ENCODE measurements at places on chromosomes 3 and 15. TPM values are rescaled to one million over a fixed set of nuclear protein-coding genes. Genes with fewer than 3 reads are reported as not detected.

ROBO2 gene
- total RNA-seq = not detected

DNA sequence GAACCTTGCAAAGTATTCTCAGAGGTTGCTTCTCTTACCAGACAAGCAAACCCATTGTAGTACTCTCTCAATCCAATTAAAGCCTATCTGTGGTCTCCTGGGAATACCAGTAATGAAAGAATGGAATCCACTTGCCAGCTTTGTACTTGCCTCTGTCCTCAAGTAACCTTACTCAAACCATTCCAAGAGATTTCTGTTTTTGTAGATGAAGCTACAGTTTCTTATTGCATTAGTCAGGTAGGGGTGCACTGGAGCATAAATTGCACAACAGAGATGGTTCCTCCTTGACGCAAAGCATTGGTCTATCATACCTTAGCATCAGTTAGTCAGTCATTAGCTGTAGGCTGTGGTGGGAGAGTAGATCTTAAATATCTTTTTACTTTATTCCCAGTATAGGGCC is 52.9 kb downstream of the BTLA start:
- DNase-seq = no peak

DNA sequence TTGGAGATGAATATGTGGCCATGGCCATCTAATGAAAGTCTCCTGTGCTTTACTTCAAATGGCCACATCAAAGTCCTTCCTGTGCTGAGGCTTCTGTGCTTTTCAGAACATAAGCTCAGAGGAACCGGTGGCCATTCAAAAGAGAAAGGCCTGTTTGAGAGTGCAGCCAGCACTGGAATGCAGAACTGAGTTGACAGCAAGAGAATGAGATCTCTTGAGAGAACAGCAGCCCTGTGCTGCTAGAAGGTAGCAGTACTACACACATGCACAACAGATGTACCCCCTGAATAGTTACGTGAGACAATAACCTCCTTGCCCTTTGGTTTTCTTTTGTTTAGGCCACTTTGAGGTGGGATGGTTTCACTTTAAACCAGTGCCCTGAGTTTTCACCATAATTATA is 292.5 kb downstream of the PTPRG start:
- no peak for DNase-seq

GRCh38 chr3:117842086-117842485 is 1132.5 kb downstream of the TUSC7 start:
- no peak for DNase-seq

- DNase-seq = no peak
Measured at GRCh38 chr15:96595951-96596350, 265.5 kb downstream of the NR2F2 start.

ACOX2 gene
- total RNA-seq = 1.4 TPM

C3orf49 gene
- total RNA-seq = not detected

GRCh38 chr3:53585049-53585448 is 90.6 kb downstream of the CACNA1D start:
- no peak for DNase-seq

DNA sequence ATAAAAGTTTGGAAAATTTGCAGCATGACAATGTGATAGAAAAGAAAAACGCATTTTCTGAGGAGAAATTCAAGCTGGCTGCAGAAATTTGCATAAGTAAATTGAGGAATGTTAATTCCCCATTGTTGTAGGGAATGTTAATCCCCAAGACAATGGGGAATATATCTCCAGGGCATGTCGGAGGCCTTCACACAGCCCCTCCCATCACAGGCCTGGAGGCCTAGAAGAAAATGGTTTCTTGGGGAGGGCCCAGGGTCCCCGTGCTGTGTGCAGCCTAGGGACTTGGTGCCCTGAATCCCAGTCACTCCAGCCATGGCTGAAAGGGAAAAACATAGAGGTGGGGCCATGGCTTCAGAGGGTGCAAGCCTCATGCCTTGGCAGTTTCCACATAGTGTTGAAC is 101.1 kb downstream of the BOC start:
- no peak for DNase-seq

DNA sequence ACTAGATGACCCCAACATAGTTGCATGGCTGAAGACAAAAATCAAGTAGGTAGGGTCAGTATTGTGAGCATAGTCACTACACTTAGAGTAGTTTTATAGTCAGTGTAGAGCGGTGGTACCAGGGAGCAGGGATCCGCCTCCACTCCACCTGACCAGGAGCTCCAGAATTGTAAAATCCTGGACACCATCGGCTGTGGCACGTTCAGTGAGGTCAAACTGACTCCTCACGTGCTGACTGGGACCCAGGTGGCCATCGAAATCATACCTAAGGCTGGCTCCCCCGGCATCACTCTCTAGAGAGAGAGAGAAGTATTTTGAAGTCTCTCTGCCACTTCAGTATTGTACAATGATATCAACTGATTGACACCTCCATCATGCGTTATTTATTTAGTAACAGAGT is 59.7 kb upstream of the TAMM41 start:
- no peak for DNase-seq

CLDN1 gene
- total RNA-seq = 204 TPM

FAM43A gene
- 1.8 TPM for total RNA-seq

GRCh38 chr15:49902685-49903501 is 216.1 kb downstream of the ATP8B4 start:
- no peak for DNase-seq

DNA sequence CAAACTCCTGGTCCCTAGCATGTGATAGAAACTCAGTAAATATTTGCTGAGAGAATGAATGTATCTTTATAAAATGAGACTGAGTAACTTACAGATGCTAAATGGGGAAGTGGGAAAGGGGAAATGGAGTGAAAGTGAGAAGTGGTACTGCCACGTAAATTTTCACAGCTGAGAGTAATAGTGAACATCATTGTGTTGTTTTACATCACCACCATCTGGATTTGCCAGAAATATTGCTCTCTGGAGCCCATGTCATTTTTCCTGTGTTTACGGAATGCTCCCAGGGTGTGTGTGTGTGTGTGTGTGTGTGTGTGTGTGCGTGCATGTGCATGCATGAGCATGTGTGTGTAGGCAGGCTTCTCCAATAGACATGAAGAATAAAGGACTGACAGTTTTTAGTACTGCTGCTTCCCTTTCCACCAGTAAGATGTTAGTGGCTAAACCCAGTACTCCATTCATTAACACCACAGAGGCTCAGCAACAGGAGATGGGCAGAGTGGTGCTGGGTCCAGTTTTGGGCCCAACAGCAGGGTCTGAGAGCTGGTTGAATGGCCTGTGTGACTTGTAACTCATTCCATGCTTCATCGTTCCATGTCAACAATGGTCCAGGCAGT is 57.3 kb downstream of the DIPK2A start:
- no peak for DNase-seq

DNA sequence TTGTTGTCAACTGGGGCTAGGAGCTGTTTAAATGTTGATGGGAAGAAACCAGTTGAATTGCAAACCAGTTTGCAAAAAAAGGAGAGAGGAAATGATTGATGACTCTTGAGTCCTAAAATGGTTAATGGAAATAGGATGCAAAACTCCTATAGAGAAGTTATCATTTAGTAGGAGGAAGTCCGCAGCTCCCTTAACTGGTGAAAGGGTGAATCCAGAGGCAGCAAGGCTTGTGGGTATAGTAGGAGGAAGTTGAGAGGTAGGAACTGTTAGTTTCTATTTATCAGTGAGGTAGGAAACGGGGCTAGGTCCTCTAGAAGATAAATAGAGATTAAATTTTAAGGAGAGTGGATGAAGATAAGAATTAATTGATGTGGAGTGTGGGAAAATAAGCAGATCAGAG is 15.4 kb downstream of the IREB2 start:
- no peak for DNase-seq

- no peak for DNase-seq
Measured at GRCh38 chr3:126216416-126216815, 36.0 kb upstream of the ALDH1L1 start.

- DNase-seq = no peak
Measured at GRCh38 chr3:18238332-18238731, 186.8 kb downstream of the SATB1 start.

- no peak for DNase-seq
Measured at GRCh38 chr3:47362701-47363100, 18.1 kb upstream of the PTPN23 start.

DNA sequence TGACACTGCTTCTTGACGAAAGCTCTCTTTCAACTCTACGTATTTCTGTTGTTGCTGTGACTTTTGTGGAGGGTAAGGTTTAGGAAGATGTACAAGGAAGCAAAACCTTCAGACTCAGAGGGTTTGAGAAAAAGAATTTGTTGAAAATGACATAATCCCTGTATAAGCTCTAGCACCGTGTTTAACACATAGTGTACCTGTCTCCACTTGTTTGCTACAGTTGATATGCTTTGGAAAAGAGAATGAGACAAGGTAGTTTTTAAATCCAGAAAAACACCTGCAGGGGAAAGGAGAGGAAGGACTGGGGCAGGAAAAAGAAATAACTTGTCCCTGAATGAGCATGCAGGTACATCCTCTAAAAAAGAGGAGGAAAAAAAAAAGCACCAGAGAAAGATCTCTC is 29.6 kb upstream of the CP start:
- no peak for DNase-seq

DNA sequence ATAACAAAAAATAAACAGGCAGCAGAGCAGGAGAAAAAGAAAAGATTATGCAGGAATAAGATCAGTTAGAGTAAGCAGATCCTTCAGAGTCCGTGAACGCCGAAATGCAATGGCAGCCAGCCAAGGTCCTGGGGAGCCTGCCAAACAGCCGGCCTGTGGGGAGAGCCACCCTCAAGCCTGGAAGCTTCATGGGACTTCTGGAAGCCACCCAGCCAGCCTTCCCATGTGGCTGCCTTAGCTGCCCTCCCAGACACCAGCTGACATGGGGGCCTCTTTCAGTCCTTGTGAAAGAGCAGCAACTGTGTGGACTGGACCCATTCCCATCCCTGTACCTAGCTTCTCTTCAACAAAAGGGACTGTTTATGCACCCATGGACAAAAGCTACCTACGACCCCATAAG is 64.9 kb upstream of the RAD18 start:
- DNase-seq = no peak

DNA sequence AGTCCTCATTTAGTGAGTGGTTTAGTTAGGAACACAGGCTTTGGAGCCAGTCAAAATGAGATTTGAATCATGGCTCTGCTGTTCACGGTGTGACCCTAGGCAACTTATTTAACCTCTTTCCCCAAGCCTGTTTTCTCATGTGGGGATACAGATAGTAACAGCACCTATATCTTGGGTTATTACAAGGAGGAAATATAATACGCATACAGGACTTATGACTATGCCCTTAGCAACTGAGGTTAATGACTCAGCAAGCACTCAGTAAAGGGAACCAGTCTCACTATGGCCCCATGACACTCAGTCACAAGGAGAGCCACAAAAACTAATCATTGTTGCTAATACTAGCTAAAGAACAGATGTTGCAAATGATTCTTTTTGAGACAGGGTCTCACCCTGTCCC is 45.9 kb downstream of the SUMF1 start:
- no peak for DNase-seq

GRCh38 chr3:85706130-85706529 is 747.3 kb downstream of the CADM2 start:
- no peak for DNase-seq

PDCD10 gene
- 117 TPM for total RNA-seq

- no peak for DNase-seq
Measured at GRCh38 chr3:114850898-114851297, 296.2 kb downstream of the ZBTB20 start.

GRCh38 chr3:122374034-122374433 is 9.0 kb downstream of the MIX23 start:
- DNase-seq = no peak

- no peak for DNase-seq
Measured at GRCh38 chr3:170701696-170702678, 116.1 kb upstream of the SLC7A14 start.

GOLGA6L24 gene
- not detected for total RNA-seq

DNA sequence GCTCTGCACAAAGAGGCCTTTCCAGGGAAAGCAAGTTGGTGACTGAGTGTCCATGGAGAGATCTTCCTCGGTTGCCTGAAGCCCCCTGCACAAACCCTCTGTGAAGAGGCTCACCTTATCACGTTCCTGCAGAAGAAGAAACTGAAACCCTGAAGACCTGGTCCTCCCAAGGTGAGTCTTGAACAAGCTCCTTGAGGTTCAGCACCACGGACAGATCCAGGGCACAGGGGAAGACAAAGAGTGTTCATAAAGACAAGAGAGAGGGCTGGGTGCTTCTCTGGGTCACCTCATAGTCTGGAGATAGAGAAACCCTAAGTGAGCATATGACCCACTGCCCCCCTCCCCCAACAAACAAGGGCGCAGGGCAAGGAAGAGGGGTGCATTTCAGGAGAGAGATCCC is 21.7 kb upstream of the TBC1D21 start:
- DNase-seq = peak; percentile 63

DNA sequence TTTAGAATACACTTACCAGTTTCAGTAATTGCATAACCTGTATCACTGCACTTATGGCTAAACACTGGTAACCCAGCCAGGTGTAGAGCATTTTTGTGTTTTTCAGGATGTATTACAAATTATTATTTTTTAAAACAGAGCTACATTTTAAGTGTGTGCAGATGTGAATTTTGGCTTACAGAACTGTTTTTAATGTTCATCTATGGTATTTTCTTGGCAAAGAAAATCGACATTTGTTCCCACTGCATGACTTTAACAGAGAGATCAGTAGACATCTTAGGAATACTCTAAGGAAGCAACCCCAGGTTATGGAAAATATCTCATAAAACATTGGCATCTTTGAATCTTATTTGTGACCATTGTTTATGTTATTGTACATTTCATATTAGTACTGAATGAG is 73.3 kb downstream of the ATP13A4 start:
- no peak for DNase-seq

GRCh38 chr3:115885621-115886020 is 262.3 kb downstream of the GAP43 start:
- no peak for DNase-seq

DNA sequence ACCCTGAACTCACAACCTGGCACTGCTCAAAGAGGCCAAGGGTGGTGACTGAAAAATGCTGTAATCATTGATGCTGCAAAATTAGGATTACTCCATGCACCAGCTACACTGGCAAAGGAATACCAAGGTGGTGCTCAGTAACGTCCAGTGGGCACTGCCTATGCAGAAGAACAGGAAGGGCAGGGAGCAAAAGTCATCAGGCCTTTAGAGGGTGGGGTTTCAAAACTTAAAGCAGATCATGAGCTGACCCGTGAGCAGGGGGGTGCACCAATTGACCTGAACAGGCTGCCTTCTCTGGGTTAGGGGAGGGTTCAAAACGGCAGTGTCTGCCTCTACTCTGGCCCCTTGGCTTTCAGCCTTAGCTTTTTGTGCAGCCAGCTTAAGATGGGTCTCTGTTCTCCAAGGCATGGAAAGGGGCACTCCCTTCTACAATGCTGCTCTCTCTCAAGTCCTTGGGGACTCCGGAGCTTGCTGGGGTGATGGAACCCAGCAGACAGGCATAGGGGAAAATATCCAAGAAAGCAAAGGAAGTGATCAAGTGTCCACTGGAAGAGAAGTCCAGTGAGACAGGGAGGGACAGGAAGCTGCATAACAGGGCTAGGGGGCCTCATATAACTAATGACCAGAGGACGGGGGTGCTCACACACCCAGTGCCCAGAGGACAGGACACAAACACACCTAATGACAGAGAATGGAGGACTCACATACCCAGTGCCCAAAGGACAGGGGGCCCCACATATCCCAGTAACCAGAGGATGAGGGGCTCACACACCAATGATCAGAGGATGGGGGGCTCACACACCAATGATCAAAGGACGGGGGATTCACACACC is 11.4 kb downstream of the RAB6B start:
- no peak for DNase-seq

CEMIP gene
- total RNA-seq = 4.1 TPM

All from Calu3 (cell line).